ENCODE measurements at places on chromosomes 6 and 20.

- DNase-seq: no peak
Observed at GRCh38 chr20:38421915-38422314, 13.2 kb downstream of the SNHG17 start.

- no peak for DNase-seq
Observed at GRCh38 chr6:148471624-148472159, 129.1 kb downstream of the SASH1 start.

DNA sequence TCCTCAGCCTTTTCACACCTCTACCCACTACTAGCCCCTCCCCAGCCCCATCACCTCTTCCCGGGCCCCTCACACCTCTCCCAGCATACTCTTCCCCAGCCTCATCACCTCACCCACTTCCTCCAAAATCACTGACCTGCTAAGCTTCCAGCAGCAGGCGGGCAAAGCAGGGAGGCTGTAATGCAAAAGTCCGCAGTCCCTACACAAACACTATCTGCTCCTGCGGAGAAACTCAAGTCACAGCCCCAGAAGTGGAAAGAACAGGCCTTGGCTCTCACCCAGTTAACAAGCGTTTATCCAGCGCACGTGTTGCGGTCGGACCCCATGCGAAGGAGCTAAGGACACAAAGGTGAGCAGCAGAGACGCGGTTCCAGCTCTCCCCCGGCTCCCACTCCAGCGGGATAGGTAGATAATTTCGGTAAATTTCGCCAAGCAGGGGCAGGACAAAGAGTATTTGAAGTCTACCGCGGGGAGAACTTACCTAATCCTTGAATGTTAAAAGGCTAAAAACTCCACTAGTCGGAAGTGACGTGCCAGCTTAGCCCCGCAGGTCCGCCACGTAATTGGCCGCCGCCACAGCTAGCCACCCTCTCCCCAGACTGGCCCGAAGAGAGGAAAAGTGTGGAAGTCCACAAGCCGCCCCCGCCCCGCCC, 728 bp upstream of the TRIM39 start:
- peak; percentile 78 for DNase-seq

GRCh38 chr6:25035512-25036435, 100.0 kb upstream of the RIPOR2 start:
- DNase-seq: peak; percentile 34

DNA sequence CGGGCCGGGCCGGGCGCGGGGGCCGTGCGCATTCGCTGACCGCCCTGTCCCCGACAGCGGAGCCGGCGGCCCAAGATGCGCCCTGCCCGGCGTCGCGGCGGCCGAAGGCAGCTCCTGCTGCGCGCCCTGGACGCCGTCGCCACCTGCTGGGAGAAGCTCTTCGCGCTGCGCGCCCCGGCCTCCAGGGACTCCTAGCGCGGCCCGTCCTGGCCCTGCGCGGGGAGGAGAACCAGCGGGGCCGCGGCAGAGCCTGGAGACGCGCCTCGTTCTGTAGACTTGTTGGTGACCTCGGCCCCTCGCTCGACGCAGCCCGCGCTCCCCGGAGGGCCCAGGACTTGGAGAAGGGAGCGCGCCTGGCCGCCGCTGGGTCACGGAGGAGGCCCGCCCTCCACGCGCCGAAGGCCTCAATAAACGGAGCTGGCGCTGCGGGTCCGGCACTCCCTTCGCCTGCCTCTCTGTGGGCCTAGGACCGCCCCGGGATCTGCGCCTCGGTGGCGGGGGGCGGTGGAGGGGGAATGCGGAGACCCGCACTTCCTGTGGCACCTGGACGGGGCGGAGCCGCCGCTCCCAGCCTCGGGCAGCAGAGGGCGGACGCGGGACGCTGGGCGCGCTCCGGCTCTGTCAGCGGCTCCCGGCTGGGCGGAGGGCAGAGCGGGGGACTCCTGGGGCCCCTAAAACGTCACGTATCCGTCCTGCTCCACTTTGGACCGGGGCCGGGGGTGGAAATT, 2.7 kb downstream of the C20orf204 start:
- DNase-seq: peak; percentile 67

DNA sequence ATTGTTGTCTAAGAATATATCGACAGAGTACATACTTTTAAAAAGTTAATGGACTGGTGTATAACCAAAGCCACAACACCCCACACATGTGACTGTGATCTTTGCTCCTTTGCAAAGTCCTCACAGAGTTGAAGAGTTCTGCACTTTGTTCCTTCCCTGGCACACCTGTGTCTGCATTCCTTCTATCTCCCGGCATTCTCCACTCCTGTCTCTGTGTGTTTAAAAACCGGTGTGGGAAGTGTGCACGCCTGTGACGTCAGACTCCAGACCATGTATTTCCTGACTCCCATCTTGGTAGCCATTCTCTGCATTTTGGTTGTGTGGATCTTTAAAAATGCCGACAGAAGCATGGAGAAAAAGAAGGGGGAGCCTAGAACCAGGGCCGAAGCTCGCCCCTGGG, at the start of gene IYD:
IYD (plus strand) TSS at position 251 of the 400 bp plus-strand sequence; CDS start at position 271, 20 bp downstream.
- DNase-seq: no peak

All from central memory CD4-positive, alpha-beta T cell (primary cell).